T-cell (primary cell): ENCODE measurements at places on chromosomes 13 and 19.

DNA sequence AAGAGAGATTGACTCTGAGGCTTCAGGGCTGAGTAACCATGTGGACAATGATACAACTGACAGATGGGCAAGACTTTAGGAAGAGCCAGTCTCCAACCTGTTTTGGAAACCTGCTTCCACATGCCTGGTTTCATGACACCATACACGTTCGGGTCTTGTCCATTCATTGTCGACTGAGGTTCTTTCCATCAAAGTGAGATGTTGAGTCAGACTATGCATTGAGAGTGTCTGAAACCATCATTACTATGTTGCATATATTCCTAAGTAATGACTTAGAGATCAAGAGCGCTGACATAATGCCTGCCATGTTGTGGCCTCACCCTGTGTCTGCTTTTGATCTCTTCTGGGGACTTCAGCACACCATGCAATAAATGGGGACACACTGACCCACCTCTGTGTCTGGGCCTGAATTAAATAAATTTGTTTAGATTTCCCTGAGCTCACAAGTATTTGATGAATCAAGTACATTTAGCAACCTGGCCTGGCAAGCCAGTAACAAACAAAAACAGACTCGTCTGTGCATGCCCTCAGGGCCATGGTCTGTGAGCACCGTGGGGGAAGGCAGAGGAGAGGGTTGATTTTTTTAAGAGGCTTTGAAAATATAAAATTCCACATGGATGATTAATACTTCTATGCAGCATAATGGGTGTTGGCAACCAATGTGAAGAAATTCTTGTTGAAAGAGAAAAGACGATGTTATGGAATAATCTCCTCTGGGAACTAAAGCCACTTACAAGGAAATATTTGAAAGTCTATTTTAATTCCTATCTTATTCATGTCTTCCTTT lies 49.9 kb upstream of the UBAC2 start:
- no peak for DNase-seq

DNA sequence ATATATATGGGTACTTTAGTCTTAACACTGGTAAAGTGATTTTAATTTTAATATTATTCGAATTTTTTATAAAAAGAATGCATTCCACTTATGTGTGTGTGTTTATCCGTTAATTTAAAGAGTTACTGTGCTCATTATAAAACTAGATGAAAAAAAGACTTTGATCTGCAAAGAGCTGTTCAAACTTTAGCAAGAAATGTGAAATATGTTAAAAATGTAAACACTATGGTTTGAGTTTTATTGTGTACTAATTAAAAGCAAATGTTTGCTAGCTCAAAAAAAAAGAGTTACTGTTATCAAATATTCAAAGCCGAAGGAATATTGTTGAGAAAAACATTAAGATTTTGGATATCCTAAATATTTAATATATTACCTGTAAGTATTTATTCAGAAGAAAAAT lies 34.5 kb downstream of the UFM1 start:
- DNase-seq, result no peak

GRCh38 chr19:6731822-6732221 lies 5.6 kb downstream of the GPR108 start:
- no peak for DNase-seq

GRCh38 chr19:588093-588740 lies 1.5 kb upstream of the HCN2 start:
- peak; percentile 60 for DNase-seq

- peak; percentile 83 for DNase-seq
Observed at GRCh38 chr19:14031719-14032480, at the start of gene IL27RA. IL27RA (plus strand) TSS chr19:14031762; CDS start chr19:14031873, 111 bp downstream.

DNA sequence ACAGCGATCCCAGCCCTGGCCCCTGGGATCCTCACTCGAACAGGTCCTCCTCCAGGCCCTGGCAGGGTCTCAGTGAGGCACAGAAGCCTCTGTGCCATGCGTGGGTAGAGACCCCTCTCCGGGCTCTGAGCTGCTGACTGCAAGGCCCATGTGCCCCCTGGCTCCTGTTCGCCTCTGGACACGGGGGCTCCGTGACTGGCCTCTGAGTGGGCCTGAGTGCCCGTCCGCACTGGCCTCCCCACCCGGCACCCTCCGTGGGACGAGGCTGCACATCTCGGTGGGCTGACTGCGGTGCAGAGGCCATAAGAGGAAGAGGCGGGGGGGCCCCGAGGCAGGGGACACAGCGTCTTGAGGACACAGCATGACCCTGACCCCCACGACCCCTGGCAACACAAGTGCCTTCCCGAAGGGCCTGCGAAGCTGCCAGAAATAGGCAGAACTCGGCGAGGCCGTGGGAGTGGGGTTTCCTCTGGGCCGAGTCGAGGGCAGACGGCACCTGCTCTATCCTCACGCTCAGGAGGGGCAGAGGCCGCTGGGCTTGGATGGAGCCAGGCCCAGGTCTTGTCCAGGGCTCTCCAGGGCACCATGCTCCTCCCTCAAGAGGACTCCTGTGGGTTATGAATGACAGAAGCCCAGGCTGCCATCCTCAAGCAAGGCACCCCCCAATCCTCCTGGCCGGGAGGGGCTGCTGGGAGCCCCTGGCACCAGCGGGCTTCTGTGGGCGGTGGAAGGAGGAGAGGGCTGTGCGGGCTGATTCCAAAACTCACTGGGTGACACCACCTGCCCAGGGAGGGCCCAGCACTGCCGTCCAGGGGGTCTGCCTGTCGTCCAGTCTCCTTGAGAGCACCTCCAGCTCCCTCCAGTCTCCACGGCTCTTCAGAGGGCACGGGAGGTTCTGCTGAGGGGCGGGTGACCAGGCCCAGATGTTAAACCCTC lies 52.6 kb downstream of the RASA3 start:
- peak; percentile 11 for DNase-seq

DNA sequence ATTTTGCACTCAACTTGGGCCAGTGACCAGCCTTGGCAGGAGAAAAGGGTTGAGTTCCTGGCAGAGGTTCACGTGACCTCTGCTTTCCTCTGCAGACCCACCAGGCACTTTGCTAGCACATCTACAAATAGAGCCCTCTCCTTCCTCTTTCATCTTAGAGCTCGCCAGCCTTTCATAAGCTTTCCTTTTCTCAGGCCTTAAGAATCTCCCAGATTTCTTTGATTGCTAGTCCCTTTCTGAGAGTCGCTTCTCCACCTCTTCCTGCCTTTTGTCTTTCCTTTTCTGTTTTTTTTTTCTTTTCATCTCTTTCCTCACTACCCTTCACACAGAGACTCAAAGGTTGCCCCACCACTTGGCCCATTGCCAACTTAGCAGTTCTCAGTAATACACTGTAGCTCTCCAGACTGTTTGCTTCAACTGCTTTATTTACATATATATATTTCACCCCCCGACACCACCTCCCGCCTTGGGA lies 375.7 kb upstream of the SPRY2 start:
- DNase-seq, result no peak

GRCh38 chr19:29694669-29695627 lies 20.1 kb downstream of the C19orf12 start:
- DNase-seq, result peak; percentile 62
